Inflammatory macrophage (primary cell): ENCODE measurements at places on chromosomes 5 and 9.
A peak's percentile ranks its signal among the peaks of the same experiment; 100 is the strongest.

DNA sequence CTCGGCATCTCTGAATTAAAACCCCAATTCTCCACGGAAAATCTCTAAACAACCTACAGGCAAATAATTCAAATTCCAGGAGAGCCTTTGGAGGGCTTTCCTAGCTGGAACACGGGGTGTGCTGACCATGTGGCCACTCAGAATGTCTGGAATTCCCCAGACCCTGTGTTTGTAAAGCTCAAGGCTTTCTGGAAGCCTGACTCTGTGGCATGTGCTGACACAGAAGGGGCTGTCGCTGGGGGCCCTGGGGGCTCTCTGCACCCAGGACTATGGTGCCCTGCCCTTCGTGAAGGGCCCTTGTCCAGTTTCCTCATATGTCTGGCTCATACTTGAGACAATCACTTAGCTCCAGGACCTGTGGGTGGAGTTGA lies 29.0 kb upstream of the BOD1 start:
- no peak for DNase-seq

DNA sequence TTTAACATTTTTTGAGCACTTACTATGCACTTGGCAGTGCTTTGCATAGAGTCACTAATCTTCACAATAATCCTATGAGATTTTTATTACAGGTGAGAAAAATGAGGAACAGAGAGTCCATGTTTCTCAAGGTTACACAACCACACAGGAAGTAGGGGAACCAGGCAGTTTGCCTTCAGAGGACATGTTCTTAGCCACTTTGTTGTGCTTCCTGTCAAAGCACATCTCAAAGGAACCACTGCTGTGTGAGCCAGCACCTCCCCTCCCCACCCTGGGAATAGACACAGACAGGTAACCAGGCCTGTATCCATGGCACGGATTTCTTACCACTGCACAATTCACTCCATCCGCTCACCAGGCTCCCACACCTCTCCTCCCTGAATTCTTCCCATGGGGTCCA lies 6.3 kb upstream of the DNAJB5 start:
- DNase-seq, result peak; percentile 42

DNA sequence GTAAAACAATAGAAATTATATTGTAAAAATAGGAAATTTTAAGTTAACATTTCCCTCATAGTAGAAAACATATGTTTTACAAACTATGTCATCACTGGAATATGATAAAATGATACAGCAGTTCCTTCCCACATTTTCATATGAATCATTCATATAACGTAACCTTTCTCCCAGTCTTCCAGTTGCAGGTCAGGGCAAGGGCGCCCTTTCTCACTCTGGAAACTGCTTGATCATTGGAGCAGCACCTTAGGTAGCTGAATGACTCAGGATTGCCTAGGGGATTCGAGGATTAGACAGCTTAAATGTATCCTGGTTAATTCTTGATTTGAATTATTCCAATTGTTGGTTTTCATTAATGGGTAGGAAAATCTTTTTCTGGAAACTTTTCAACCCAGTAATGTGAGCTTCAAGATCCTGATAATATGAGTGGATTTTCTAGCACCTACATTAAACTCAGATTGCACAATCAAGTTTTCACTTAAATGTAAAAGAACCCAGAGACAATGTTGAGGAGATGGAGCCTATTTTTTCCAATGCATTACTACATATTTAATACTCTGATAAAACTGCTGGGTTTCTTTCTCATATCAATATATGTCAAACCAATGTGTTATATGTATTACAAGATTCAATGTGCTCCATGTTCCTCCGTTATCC lies 32.6 kb upstream of the ANXA1 start:
- no peak for DNase-seq

DNA sequence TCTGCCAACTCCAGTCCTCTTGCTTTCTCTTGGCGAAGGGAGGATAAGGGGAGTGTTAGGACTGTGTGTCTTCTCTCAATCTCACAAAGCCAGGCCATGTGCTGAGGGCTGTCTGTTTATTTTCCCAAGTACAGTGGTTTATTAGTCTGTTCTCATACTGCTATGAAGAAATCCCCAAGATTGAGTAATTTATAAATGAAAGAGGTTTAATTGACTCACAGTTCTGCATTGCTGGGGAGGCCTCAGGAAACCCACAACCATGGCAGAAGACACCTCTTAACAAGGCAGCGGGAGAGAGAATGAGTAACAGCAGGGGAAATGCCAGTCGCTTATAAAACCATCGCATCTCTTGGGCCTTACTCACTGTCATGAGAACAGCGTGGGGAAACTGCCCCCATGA lies 36.2 kb upstream of the CKS2 start:
- DNase-seq, result no peak

GRCh38 chr5:143245929-143246561 lies 157.4 kb downstream of the NR3C1 start:
- no peak for DNase-seq

DNA sequence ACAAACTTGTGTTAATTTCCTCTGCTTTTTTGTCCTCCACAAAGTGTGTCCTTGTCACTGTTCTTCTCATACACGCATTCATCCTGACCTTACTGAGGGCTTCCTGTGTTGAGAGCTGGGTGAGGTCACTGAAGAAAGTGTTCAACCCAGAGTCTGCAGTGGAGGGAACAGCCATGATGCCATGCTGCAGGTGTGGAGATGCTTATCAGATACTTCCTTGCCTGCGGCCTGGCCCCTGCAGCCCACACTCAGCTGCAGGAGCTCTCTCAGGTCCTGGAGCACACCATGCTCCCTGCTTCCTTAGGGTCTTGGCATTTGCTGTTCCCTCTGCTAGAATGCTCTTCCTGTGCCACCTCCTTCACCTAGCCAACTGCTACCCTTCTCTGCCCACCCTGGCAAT lies 108.1 kb upstream of the SPRY4 start:
- no peak for DNase-seq

DNA sequence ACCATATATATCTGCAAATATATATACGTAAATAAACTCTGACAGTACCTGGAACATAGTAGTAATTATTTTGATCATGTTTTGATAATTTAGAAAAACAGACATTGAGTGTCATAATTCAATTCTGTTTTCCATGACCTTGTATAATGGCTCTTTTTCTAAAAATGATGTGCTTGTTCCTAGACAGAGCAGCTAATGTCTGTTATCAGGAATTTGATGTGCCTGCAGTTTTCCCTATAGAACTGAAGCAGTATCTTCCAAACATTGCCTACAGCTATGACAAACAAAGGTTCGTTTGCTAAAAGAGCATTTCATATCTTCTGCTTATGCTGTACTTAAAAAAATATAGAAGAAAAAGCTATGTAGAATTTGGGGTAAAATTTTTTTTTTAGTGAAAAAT lies 5.3 kb downstream of the SETD9 start:
- no peak for DNase-seq

GRCh38 chr5:60177596-60177995 lies 284.1 kb upstream of the PDE4D start:
- no peak for DNase-seq

DNA sequence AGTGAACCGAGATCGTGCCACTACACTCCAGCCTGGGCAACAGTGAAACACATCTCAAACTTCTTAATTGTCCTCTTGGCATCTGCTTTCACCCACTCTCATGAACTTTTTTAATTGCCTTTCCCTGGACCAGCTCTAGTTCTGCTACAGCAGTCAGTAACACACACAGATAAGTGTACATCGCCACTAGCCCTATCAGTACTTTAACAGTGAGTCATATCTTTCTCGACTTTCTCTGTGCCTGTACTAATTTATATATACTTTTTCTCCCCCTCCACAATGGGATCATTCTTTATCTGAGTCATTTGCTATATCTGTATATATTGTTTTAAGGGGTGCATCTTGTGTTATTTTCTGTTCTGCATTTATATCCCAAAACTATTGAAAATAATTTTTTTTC lies 6.7 kb downstream of the CDC37L1 start:
- no peak for DNase-seq

DNA sequence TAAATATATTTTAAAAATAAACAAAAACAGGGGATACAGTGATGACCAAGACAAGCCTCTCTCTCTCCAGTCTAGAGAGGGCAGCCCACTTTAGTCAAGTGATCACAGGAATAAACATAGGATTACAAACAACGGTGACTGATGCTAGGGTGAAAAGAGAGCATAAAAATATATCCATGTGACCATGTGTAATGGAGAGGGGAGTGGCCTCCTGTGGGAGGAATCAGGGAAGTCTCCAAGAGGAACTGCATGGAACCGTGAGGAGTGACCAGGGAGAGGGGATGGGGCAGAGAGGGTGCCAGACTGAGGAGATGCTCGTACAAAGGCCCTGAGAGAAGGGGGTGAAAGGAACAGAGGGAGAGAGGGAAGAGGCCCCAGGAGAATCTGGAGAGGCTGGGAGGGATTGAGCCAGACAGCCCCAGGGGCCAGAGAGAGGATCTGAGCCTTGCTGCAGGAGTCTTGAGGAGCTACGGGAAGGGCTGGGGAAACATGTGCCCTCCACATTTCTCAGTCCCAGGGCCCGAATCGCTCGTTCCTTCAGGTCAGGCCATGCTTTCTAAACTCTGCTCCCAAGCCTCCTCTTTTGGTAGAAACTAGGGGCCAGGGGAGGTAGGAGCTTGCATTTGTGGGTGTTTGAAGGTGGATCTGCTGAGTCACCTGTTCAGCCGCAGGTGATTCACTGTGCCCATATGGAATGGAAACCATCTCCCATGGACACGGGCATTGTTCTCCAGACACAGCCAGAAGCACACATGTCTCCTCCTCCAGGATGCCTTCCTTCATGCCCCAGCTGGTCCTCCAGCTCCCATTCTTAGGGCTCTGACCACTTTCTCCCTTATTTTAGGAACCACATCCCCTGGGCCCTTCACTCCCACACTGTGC lies 63.8 kb downstream of the PAX5 start:
- DNase-seq, result peak; percentile 59

DNA sequence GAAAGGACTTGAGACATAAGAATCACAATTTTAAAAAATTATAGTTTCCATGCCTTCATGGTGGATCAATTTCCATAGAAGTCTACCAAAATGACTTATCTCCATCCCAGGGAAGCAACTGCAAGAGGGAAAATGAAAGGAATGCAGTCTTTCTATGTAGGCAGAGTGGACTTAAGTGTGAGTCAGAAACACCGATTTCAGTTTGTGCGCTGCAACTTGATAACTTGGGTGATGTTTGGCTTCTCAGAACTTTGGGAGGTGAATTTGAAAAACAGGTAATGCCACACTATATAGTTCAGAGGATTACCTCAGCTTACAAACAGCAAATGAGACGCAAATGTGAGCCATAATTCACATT lies 708 bp upstream of the CSNK1G3 start:
- no peak for DNase-seq

GRCh38 chr5:4639946-4640345 lies 500.2 kb upstream of the ADAMTS16 start:
- DNase-seq, result no peak

DNA sequence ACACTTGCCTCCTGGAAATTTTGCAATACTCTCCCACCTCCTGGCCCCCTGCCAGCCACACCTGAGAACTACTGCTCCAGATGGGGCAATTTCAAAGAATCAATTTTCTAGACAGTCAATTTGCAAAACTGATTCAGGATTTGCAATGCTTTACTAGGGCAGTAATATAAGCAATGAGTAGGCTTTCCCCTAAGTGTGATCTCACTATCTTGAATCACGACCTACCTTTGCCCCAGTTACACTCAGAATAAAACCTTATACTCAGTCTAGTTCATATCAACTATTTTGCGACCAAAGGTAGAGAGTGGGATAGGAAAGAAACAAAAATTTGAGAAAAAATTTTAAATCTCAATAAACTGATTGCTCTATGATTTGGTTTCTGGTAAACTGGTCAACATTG lies 54.4 kb downstream of the DROSHA start:
- DNase-seq, result no peak

DNA sequence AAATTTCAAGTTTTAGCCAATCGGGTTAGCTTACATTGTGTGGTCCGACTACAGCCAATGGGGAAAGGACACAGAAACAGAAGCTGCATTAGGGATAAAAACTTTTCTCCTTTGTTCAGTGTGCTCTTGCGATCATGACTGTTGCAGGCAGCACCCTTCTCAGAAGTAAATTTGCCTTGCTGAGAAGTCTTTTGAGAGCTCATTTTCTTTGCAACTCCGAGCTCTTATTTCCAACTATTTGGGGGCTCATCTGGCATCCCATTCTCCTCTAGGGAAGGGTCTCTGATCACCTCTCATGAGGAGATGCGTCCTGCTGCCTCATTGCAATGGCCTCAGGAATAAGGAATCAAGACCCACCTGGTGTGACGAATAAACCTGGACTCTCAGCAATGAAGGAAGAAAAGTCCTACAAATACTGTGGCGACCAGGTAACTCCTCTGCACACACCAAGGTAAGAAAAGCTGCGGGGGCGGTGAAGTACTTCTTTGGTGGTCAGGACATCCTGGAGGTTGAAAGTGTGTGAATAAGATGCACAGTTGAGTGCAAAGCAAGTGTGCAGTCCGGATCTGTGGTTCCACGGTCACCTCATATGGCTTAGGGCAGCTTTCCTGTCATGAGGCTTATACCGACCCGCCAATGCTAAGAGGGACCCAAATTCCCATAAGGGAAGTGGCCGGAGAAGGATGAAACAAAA lies 20.4 kb downstream of the CNOT8 start:
- no peak for DNase-seq

- no peak for DNase-seq
Measured at GRCh38 chr9:110887276-110887675, 151.0 kb downstream of the LPAR1 start.

GRCh38 chr9:95373782-95374487 lies 56.4 kb upstream of the FANCC start:
- DNase-seq, result no peak

DNA sequence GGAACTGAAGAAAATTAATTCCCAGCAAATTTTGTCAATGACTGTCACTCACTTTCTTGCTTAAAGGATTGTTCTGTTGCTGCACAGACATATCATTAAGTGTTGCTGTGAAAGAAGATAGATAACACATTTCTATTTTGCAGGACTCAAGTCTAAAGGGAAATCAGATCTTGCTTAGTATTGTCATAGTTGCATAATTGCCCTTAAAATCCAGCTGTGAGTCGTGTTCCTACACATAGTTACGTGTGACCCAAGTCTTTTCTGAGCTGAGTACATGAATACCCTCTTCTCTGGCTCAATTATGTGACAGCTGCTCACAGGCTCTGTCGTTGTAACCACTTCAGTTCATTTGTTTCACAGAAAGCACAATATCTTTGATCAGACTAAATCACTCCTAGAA lies 390.8 kb downstream of the DTWD2 start:
- DNase-seq, result no peak

DNA sequence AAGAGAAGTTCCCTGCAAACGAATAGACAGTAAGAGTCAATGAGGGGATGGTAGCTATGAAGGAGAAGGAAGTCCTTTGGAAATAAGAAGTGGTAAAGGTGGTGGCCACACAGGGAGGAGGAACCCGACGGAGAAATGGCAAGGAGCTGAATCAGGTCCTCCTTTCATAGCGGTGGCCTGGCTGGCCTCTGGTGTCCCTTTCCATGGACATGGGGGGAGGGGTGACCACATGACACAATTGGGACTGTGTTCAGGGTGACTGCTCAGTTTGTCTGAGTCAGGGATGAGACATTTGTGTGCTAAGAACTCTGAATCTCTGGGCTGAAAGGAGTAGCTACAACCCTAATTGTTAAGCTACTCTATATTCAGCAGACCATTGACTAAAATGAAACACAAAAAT lies 28.7 kb upstream of the TIMD4 start:
- peak; percentile 11 for DNase-seq
